ENCODE measurements at places on chromosomes 5 and 9.

- DNase-seq: no peak
Observed at GRCh38 chr9:107119735-107120134, 163.3 kb upstream of the RAD23B start.

GRCh38 chr5:124696898-124697297 lies 49.5 kb downstream of the ZNF608 start:
- no peak for DNase-seq

- no peak for DNase-seq
Observed at GRCh38 chr5:52705720-52706119, 82.0 kb upstream of the ITGA1 start.

- no peak for DNase-seq
Observed at GRCh38 chr5:131595088-131596033, 39.7 kb downstream of the RAPGEF6 start.

DNA sequence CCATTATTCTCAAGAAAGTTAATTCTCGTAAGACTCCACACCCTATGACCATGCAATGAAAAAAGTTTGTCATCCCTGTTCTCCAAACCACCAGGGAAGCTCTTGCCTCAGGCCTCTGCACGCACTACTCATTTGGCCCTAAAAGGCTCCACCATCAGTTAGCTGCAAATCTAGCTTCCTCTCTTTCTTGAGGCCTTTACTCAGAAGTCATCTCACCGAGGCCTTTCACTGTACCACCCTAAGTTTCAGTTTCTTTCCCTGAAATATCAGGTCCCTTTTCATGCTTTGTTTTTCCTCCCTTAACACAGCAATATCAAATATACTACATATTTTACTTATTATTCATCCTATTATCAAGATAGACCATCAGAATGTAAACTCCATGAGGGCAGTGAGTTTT lies 39.1 kb downstream of the OXCT1 start:
- no peak for DNase-seq

DNA sequence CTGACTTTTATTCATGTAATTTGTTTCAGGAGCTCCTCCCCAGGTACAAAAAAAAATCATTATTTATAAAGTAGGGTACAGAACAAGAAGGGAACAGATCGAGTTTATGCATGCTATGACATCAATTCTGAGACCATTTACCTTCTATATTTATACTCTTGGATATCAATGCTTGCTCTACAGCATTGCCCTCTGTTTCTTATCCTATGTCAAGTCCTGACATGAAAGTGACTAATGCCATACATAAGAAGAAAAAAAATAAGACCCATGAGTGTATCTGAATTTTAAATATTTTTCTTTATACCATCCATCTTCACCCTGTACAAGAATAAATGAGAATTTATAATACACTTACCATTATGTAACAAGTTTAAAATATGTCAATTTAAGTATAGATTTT lies 2016.3 kb upstream of the CDH9 start:
- no peak for DNase-seq

DNA sequence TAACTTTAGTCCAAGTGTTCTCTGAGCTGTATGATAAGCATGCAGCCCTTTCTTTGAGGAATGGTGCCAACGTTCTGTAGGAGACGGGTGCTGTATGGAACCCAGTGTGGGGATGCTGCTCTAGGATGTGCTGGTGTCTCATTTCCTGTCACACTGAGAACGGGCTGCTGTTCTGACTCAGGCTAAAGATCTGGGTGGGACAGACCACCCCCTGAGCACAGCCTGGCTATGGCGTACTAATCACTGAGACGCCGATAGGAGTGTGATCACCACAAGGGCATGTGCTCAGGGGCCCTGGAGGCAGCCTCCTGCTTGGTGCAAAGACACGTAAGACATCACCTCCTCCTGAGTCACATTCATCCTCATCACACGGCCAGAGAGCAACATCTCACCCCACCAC lies 240.4 kb downstream of the IRX2 start:
- no peak for DNase-seq

DNA sequence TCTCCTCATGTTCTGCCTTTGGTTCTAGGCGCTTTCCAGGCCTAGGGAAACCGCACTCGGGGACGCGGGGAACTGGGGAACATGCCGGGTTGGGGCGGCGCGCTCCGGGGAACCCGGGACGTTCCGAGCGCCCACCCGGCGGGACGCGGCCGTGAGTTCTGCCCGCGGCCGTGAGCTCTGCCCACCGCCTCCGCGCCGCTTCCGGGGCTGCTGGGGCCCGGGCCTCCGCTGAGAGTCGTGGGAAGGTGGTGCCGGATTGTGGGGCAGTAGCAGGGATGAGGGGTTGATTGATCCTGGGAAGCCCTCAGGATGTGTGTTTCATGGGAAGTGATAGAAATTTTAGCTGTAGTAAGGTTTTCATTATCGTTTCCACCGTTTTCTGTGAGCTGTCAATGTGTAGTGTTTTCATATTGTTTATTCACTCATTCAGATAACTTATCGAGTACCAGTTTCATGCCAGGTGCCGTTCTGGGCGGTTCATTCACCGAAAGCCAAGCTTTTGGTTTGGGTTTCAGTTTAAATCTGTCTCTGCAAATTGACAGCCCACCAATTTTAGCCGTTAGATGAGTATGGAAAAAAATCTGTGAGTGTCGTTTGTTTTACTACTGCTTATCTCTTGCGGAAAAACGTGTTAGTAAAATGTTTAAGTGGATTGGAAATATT lies 657 bp downstream of the MTRR start:
- DNase-seq: no peak

DNA sequence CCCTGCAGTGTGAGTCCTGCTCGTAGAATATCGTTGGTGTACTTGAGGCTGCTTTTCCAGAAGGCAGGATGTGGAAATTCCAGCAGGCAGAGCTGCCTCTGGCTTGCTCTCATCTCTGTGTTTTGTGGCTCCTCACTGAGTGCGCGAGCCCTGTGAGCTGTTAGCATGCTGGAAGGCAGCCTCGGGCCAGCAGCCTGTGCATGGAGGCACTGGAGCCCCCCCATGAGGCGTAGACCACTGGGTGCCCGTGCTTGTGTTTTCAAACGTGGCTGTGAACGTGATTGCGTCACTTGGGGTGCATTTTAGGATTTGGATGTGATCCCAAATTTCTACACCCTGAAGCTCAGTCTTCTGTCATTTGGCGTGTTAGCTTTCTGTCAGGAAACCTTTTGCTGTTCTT lies 3.2 kb downstream of the WDR5 start:
- DNase-seq: no peak

- DNase-seq: no peak
Observed at GRCh38 chr9:131814707-131815106, 74.8 kb upstream of the RAPGEF1 start.

DNA sequence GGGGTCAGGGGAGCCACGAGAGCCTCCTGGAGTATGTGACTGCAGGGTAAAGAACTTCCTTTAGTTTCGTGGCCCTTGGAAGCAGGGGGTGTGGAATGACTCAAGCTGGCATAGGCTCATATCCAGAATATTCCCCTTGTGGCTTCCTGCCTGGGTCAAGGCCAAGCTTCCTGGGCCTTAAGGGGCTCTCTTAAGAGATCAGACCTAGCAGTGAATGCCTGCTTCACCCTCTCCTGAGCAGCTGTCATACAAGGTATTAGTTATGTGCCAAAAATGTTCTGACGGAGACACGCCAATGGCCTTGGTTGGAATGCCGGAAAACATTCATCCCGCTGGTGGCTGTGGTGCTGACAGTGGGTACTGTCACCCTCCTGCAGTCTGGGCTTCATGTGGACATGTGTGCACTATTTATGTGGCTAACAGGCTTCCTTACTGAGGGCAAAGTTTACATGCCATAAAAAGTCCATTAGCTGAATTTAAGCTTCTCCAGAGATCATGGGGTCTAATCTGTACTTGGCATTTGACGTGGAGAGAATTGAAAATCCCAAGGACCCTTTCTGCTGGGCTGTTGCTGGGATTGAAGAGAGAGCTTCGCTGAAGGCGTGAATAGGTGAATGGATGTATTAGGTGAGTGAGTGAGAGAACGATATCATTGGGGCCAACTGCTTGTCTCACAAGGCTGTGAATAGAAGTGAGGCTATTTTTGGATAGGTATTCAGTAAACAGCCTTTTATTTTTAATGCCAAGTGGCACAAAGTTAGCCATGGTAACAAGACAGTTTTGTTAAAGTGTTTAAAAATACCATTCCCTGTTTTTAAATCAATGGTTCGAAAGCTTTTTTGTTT lies 156.8 kb downstream of the MACROH2A1 start:
- no peak for DNase-seq

DNA sequence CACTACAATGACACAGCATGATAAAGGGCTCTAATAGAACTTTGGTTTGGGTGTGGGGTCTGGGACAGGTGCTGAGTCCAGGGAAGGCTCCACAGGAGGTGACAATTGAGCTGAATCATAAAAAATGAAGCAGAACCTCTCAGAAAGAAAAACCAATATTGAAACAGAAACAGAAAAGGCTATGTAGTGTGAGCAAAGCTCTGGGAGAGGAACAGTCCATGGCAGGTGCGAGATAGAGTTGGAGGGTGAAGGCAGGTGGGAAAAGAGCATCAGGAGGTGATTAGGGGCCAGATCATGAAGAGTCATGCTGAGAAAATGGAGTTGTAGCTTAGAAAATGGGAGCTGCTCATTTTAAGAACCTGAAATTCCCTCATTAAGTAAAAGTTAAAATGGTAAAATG lies 164.9 kb downstream of the KCTD16 start:
- no peak for DNase-seq

DNA sequence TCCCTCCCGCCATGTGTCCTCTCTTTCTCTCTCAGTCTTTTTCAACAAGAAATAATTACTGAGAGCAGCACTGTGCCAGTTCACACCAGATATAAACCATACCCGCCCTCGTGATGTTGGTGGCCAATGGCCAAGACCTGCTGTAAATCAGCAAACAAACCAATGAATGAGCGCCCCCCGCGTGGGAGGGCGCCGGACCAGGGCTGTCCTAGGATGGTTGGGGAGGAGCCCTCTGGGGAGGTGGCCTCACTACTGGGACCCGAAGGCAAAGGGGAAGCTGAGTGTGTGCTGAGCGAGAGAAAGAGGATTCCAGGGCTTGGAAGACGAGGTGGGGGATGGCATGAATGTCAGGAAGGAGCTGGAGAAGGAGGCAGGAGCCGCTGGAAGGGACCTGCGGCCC lies 51.2 kb upstream of the BARHL1 start:
- DNase-seq: no peak

DNA sequence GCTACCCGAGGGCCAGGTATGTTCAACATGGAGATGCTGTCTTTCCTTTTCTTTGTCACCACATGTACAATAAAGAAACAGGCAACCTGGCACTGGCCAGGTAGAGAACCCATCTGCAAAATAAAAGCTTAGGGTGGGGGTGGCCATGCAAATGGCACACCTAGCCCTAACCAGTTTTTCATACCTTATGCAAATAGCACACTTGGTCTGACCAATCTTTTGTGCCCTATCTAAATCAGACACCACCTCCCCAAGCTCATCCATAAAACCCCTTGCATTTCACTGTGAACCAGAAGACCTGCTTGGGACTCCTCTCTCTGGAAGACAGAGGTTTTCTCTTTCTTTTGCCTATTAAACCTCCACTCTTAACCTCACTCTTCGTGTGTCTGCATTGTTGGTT lies 33.9 kb downstream of the JAKMIP2 start:
- no peak for DNase-seq

GRCh38 chr5:9165546-9165945 lies 380.3 kb downstream of the SEMA5A start:
- no peak for DNase-seq

- DNase-seq: no peak
Observed at GRCh38 chr5:157581901-157582300, 6.3 kb upstream of the ADAM19 start.

GRCh38 chr9:86115886-86116285 lies 16.5 kb upstream of the GOLM1 start:
- no peak for DNase-seq

GRCh38 chr5:127812570-127812969 lies 109.4 kb downstream of the CCDC192 start:
- DNase-seq: no peak

- DNase-seq: no peak
Observed at GRCh38 chr9:31394015-31394473, 990.4 kb upstream of the ACO1 start.

DNA sequence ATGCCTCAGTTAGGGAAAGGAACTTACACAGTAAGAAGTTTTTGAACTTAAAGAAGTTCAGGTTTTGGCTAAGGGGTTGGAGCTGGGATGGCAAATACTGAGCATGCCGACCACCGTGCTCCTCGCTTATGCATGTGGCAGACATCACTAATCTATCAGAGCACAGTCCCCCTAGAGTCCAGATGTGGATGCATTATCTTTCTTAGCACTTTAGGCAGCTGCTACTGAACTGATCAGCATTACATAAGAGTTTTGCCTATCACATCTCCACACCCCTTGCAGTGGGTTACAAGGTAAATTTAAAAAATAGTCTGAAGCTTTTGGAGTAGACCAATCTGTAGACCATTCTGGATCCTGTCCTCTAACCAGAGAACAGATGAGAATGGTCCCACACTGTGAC lies 22.4 kb downstream of the MACIR start:
- no peak for DNase-seq

- peak; percentile 59 for DNase-seq
Observed at GRCh38 chr5:95846554-95847260, 24.2 kb upstream of the GLRX start.

DNA sequence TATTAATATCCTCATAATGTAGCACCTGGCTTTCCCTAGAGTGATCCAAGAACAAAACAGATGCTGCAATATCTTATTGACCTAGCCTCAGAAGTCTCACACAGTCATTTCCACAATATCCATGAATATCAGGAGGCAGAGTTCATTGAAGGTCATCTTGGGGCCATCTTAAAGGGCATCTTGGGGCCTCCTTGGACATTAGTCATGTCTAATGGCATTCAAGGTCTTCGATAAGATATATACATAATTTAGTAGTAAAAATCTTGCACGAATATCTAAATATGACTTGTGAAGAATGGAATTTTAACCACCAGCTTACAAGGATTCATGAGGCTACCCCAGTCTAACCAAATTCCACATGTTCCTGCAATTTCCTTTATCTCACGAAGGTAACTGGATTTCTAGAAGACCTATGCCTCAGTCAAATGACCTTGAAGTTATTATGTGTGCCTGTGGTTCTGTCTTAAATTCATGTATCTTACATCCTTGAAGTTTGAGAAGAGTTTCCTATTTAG lies 163.6 kb upstream of the SPEF2 start:
- DNase-seq: no peak

- peak; percentile 89 for DNase-seq
Observed at GRCh38 chr9:127578952-127579853, 32.9 kb upstream of the STXBP1 start.
